ENCODE measurements at places on chromosomes 2 and 18.

DNA sequence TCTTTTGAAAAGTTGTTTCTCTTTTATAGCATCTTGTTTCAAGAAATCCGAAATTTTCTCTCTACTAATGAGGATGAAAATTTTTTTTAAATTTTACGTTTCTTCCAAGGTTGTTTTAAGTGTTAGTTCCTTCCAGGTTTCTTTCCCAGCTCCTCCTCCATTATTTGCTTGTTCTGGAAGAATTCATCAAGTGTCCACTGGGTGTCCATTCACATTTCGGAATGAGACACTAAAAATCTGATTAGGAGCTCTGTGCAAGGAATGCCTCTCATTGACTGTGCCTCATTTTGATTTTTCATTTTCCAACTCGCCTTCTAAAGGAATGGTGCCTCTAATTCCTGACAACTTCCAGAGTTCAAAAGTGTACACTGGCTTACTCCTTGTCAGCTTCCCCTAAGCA is 6.1 kb downstream of the SP100 start:
- no peak for DNase-seq

DNA sequence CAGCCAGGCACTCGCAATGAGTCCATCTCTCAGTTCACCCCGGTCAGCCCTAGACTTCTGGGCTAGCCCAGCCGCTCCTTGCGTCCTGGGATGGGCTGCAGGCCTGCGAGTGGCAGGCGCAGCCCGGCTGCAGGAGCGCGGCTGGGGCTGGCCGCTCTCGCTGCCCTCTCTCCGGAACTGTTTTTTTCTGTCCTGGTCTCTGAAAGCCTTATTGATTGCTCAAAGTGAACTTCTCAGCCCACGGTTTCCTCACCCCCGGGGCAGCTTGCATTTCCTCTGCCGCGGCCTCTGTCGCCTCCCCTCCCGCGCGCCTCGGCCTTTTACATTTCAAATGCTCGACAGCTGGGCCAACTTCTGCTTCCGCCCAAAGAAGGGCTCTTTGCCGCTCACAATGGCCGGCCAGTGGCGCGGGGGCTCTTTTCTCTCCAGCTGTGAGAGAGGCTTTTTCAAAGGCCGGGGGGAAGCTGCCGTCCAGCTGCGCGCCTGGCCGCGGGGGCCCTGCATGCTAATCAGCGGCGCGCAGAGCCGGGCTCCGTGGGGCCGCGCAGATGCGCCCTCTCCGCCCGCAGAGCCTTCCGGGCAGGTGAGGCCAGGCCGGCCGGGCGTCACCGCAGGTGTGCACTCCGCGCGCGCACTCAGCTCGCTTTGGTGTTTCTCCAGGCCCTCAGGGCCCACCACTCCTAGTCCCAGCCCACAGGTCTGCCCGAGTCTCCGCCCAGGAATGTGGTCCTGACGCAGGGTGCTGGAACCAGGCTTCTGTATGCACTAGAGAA is 513.8 kb downstream of the RNF144A start:
- peak; percentile 68 for DNase-seq

- no peak for DNase-seq
Measured at GRCh38 chr2:68696554-68696953, 38.1 kb upstream of the ARHGAP25 start.

GRCh38 chr2:152483276-152484063 is 148.5 kb downstream of the FMNL2 start:
- no peak for DNase-seq

- no peak for DNase-seq
Measured at GRCh38 chr2:110992886-110993285, 127.8 kb upstream of the BCL2L11 start.

GRCh38 chr2:65050931-65051330 is 5.3 kb upstream of the CEP68 start:
- no peak for DNase-seq

GRCh38 chr2:32735348-32735747 is 107.5 kb downstream of the TTC27 start:
- no peak for DNase-seq

- no peak for DNase-seq
Measured at GRCh38 chr18:79747156-79747845, 50.4 kb upstream of the KCNG2 start.

GRCh38 chr2:214902286-214902685 is 92.8 kb upstream of the BARD1 start:
- no peak for DNase-seq

GRCh38 chr2:69175790-69176715 is 163.1 kb downstream of the ANTXR1 start:
- DNase-seq, result no peak

GRCh38 chr2:235143789-235144188 is 192.0 kb downstream of the SH3BP4 start:
- DNase-seq, result no peak

- no peak for DNase-seq
Measured at GRCh38 chr18:70273021-70273420, 15.8 kb upstream of the SOCS6 start.

- DNase-seq, result peak; percentile 88
Measured at GRCh38 chr2:231786177-231786916, at the start of gene COPS7B. Gene COPS7B, plus strand, starts transcription at chr2:231786445. Its CDS starts 2,126 bp downstream, at chr2:231788571.

DNA sequence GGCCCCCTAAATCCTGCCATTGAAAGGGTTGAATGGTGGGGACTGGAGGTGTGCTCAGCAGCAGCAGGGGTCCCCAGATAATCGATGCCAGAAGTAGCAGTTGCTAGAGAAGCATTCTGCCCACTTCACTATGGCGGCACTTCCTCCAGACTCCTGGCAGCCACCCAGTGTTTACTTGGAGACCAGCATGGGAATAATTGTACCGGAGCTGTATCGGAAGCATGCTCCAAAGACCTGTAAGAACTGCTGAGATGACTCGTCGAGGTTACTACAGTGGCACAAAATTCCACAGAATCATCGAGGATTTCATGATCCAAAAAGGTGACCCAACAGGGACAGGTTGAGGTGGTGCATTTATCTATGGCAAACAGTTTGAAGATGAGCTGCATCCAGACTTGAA is 11.0 kb upstream of the GAREM2 start:
- no peak for DNase-seq

- DNase-seq, result peak; percentile 58
Measured at GRCh38 chr2:174750923-174751441, 13.3 kb downstream of the CHRNA1 start.

GRCh38 chr2:238114331-238114841 is 14.2 kb downstream of the ESPNL start:
- DNase-seq, result no peak

DNA sequence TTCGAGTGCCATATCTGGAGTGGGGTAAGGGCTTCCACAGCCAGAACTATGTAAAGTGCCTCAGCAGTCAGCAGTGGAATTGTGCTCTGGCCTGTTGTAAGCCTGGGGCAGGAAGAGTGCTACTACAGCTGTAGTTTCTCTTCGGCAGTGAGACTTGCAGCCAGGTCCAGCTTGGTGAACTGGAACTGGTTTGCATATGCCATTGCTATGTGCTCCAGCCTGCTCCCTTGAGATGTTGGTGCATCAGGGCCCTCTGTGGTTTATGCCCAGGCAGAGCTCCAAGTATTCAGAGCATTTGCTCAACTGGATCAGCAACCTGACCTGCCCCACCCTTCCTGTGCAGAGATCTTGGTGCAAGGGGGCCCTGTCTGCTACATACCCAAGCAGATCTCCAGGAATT is 47.8 kb downstream of the ZNF804A start:
- DNase-seq, result no peak

DNA sequence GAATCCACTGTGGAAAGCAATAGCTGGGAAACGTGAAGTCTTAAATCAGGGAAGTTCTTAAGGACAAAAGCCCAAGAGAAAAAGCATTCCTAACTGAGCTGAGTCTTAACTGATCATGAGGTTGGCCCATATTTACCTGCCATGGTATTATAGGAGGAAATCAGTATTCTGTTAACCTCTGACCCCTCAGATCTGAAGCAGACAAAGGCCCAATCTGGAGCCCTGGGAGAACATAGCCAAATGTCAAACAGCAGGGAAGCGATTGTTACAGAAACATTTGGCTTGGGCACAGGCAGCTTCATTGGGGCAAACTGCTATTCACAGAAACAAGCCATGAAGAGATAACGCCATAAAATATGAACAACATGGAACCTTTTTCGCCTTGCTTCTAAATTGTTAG is 18.8 kb downstream of the EPHA4 start:
- DNase-seq, result no peak

DNA sequence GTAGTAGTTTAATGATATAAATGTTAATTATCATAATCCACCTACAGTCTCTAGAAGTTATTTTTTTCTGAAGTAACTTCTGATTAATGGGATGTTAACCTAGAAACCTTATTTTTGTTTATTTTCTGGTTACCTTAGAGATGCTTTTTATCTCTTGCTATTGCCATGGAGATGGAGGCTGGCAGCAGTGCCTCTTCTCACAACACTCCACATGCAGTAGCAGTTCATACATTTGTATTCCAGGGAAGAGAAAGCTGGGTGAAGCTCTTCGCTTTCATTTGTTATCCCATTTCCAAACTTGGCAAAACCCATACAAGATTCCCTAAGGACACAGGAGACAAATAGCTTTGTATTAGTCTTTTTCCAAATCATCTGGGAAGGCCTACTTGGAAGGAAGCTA is 1794.1 kb upstream of the LRRTM1 start:
- DNase-seq, result no peak

DNA sequence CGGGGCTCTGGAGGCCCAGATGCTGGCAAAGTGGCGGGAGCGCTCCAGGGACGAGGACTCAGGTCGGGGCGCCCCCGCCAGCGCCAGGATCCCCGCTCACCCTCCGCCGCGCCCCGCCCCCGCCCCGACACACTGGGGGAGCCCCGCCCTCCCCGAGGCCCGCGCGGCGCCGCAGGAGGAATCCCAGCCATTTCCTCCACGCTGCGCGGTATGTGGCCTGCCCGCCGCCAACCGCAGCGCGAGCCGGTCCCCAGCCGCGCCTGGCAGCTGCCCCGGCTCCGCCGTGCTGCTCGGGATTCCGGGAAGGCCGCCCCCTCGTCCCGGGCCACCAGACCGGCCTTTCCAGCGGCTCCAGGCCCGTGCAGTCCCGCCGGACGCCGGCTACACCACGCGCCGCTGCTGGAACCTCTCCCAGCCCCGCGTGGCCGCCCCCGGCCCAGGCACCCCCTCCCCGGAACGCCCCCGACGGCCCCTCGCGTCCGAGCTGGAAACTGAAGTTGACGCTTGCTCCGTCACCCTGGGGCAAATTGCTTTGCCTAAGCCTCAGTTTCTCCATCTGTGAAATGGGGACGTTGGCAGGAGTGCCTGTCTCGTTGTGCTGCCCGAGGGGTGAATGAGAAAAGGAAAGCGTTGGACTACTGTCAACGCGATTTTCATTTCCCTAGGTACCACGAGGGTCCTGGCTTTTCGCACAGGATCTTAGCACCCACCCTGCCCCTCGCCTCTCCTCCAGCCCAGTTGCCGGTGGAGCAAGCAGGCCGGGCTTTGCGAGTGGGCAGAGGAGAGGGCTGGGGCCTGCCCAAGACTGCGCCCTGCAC is 53.6 kb downstream of the PKDCC start:
- peak; percentile 64 for DNase-seq

GRCh38 chr2:155980941-155981560 is 351.5 kb downstream of the NR4A2 start:
- no peak for DNase-seq

DNA sequence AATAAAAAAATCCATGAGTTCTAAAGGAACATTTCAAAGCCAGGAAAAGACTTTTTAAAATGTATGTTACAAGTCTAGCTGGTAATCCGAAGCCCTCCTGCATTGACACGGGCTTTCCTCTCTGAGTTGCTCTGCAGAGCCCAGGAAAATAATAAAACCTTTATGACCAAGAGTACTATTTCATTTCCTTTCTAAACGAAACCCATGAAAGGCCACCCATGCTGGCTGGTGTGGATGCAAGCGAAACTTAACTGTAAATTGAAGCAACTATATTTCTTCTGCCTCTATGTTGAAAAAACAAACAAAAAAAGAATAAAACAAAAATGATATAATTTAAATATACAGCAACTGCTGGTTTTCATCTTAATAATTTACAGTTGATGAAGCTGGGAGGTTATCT is 41.3 kb upstream of the ZNF532 start:
- no peak for DNase-seq

- no peak for DNase-seq
Measured at GRCh38 chr2:31446848-31447247, 32.3 kb upstream of the XDH start.

GRCh38 chr2:20604401-20604911 is 46.4 kb downstream of the HS1BP3 start:
- no peak for DNase-seq

GRCh38 chr18:45197526-45197970 is 417.7 kb upstream of the SLC14A2 start:
- DNase-seq, result peak; percentile 5

DNA sequence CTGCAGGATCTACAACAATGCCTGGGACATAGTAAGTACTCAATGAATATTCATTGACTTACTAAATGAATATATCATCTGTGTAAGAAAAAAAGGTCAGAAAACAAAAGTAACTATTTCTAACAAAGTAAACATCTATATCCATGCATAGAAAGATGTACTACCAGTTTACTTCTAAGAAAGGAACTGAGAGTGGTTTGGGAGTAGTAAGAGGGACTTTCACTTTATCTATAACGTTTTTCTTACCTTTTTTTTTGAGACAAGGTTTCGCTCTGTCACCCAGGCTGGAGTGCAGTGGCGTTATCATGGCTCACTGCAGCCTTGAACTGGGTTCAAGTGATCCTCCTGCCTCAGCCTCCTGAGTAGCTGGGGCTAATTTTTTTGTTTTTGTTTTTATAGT is 25.7 kb downstream of the DHX57 start:
- DNase-seq, result no peak

GRCh38 chr18:78625847-78626246 is 353.8 kb upstream of the SALL3 start:
- no peak for DNase-seq

- DNase-seq, result no peak
Measured at GRCh38 chr2:172624996-172625395, 69.1 kb downstream of the PDK1 start.

DNA sequence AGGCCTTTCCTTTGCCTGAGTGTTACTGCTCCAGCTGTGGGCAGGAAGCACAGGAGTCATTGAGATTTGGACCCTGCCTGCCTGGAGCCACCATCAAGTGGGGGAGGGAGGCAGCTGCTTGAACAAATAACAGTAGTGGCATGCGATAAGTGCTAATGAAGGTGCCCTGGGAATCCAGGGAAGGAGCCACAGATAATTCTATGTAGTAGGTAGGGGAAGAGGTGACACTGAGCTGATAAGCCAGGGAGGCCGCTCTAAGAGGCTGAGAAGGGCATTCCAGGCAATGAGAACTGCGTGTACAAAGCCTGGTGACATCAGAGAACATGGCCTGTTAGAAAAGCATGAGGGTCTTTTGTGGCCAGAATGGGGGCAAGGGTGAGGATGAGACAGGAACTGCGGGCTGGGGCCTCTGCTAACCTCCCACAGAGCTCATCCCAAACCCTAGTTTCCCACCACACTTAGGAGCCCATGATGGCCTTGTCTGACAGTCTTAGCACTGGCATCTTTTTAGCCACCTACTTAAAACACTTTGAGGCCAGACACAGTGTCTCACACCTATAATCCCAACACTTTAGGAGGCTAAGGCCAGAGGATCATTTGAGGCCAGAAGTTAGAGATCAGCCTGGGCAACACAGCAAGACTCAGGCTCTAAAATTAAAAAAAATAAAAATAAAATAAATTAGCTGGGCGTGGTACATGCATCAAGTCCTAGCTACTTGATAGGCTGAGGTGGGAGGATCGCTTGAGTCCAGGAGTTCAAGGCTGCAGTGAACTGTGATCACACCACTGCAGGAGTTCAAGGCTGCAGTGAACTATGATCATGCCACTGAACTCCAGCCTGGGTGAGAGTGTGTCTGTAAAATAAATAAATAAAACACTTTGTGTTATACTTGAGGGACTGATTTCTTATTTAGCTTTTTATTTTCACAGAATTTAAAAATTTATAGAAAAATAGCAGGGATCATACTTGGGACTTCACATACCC is 58.9 kb downstream of the TET3 start:
- DNase-seq, result no peak

Data from activated CD4-positive, alpha-beta T cell treated with anti-CD3 and anti-CD28 coated beads, Interleukin-2, amount 50 U/mL, for 48 hours (primary cell).